Activated CD8-positive, alpha-beta memory T cell treated with anti-CD3 and anti-CD28 coated beads, Interleukin-2, amount 50 U/mL, for 48 hours (primary cell): ENCODE measurements at places on chromosomes 6 and 20.
A peak's percentile ranks its signal among the peaks of the same experiment; 100 is the strongest.

- no peak for DNase-seq
These were observed 262.2 kb downstream of the TAF4 start for GRCh38 chr20:61803416-61803914.

DNA sequence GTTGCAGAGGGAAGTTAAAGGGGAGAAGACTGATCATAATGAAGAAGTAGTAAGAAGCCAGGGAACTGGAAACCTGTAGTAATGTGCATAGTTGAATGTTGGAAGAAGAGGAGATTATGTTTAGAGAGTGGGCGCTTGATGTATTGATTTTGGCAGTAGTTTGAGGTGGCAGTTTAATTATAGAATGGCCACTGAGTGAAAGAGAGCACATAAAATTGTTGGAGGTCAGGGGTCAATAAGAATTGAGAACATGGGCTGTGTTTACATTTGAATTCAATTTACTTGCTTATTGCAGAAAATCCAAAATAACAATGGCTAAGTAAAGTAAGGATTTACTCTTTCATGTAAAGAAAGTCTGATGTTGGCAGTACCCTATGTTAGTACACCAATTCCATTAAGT lies 15.7 kb downstream of the VTA1 start:
- DNase-seq, result no peak

GRCh38 chr6:26254724-26255123 lies 110.3 kb upstream of the BTN3A2 start:
- no peak for DNase-seq

DNA sequence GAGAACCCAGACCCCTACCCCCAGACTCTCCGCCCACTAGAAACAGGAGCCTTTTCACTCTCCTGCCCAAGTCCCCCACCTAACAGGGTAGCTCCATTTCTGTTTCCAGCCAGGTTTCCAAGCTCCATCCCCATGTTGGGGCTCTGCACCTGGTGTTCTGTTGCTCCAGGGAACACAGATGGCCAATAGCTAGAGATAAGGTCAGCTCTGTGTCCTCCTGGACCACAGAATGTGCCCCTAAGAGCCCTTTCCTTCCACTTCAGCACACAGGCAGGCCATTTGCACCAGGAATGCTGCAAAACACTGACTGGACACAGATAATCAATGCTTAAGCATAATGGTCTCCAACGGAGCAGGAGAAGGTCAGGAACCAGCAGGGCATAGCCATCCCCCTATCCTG lies 159.4 kb downstream of the QRSL1 start:
- no peak for DNase-seq

DNA sequence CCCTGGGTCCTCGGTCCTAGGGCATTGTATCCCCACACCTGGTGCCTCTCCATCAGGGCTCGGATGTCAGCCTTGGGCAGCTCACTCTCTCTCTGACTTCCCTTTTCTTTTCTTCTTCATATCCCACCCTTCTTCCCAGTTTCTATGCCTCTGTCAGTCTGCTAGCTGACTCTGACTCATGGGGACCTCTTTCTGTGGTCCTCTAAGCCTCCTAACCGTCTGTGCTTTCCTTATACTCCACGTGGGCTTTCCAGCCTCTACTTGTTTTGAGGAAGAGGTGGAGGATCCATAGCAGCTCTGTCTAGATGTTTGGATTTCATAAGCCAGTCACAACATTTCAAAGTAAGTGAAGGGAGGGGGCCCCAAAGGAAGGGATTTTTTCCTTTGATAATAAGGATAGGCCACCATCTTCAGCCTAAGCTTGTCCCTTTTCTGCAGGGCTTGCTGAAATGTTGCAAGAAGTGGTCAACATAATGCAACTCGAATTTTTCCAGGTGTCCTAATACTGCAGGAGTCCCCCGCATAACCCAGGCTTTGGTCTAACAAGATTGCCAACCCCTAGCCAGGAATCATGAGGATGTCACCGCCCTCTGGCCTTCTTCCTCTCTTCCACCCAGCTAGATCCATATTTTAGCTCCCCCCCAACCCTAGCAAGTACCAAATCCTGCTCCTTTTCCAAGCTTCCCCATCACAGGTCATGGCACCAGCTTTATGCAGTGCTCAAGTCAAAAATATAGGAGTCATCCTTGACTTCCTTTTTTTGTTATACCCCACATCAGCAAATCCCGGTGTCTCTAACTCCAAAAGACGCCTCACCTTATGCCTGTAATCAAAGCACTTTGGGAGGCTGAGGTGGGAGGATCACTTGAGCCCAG lies 8.7 kb upstream of the PLTP start:
- no peak for DNase-seq

GRCh38 chr20:63706852-63707557 lies 771 bp downstream of the ARFRP1 start:
- DNase-seq, result peak; percentile 77

GRCh38 chr20:19785983-19786285 lies 27.9 kb downstream of the RIN2 start:
- no peak for DNase-seq

- DNase-seq, result no peak
These were observed 26.6 kb downstream of the PYGB start for GRCh38 chr20:25274481-25274880.

- no peak for DNase-seq
These were observed 61.1 kb upstream of the TGM3 start for GRCh38 chr20:2234598-2235191.

DNA sequence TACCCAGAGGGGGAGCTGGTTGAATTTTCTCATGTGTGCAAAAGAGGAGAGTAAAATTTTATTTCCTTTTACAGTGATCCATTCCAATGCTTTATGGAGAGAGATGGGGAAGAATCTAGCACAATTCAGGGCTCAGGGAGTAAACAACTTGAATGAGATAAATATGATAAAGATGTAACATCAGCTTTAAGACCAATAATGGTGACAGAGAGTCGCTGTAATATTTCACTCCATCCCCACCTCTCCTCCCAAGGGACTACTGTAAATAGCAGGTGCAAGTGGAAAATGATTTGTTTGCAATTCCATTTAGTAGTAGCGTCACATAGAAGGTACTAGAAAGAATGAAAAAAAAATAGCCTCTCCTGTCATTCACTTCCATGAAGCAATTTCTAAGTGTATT lies 4.8 kb downstream of the CRISP3 start:
- no peak for DNase-seq

DNA sequence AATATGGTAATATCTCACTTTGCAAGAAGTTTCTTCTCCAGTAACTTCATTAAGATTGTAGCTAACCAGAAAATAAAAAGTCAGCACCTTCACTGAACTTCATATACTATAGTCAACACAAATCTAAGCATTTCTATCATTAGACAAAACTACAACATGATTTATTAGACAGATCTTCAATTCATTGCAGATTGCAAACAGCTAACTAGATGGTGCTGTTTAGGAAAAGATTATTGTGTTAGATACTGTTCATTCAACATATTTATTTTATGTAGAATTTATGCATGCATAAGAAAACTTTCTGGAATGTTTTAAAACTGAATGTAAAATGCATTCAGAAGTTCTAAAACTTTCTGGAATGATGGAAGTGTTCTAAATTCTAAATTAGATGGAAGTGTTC lies 442.1 kb downstream of the HTR1B start:
- no peak for DNase-seq

DNA sequence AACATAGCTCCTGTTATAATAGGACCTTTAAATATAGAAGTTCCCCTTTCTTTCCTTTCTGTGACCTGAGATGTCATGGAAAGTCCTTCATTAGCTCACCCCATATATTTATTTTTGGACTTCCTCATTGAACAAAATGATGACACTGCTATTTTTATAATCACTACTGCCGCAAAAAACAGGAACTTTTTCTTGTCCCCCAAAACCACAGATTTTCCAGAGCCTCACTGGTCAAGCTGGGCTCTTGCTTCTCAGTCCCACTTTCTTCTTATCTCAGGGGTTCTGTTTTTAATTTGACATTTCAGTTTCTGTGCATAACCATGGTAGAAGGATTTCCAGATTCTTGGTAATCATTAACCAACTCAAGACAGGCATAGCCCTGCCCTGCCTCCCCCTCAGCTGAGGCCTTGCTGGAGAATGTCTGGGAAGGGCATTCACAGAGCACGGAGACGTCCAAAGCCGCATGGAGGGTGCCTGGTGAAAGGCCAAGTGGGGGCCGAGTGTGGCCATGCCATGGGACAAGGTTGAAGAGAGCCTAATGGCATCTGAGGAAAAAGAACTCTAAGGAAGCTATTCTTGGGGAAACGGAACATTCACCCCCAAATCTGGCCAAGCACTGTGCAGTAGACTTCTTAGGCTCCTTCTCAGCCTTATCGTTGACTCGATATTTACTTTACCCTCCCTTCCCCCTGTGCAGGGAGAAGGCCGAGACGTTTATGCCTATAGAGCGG lies 73.7 kb downstream of the EDN1 start:
- no peak for DNase-seq

GRCh38 chr20:32319100-32319499 lies 39.0 kb upstream of the ASXL1 start:
- no peak for DNase-seq

GRCh38 chr6:162733489-162733888 lies 5.7 kb downstream of the PACRG start:
- no peak for DNase-seq

GRCh38 chr6:111061508-111061907 lies 25.8 kb upstream of the SLC16A10 start:
- DNase-seq, result no peak

DNA sequence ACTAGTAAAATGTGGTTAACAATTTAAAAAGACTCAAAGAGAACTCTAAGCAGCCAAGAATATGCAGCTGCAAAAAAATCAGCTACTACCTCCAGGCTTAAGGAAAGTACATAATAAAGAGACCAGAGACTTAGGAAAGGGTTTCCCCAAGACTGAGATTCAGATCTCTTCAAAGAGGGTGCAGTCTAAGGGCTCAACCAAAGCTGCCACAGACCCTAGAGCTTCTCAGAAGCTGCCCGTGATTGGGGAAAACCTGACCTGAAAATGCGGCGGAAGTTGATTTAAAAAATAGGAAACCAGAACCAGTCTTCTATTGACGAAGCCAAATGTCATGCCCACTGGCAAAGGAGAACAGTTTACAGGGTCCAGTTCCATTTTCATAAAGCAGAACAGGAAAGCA lies 516.8 kb upstream of the MARCKS start:
- DNase-seq, result no peak

GRCh38 chr6:46949632-46950280 lies 28.0 kb upstream of the ADGRF5 start:
- DNase-seq, result no peak

DNA sequence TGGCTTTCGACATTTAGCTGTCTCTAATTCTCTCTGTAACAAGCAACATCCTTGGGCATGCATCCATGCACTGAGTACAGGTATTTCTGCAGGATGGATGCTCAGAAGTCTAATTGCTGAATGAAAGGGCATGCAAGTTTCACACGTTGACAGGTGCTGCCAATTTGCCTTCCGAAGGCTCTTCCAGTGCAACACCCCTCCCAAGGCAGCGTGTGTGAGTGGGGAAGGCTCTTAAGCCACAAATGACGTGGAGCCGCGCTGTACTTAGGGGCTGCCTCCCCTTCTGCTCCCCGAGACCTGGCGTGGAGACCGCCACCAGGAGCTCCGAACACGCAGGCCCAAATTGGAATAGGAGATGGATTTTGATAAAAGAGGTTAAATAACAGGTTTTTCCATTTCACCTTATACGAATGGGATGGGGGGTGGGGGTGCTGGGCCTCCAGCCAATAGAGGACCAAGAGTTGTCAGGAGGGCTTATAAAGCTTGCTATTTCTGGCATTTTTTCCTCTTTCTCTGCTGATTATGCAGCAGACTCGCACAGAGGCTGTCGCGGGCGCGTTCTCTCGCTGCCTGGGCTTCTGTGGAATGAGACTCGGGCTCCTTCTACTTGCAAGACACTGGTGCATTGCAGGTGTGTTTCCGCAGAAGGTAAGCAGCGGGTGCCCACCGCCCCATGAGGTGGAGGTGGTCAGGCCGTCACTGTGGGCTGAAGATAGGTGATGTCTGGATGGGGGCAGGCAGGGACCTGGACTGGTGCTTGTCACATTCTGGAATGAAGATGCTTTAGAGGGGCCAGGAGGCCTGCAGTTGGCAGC lies 30.9 kb downstream of the TOX2 start:
- DNase-seq, result no peak

GRCh38 chr6:118876814-118877213 lies 17.1 kb upstream of the ASF1A start:
- no peak for DNase-seq

DNA sequence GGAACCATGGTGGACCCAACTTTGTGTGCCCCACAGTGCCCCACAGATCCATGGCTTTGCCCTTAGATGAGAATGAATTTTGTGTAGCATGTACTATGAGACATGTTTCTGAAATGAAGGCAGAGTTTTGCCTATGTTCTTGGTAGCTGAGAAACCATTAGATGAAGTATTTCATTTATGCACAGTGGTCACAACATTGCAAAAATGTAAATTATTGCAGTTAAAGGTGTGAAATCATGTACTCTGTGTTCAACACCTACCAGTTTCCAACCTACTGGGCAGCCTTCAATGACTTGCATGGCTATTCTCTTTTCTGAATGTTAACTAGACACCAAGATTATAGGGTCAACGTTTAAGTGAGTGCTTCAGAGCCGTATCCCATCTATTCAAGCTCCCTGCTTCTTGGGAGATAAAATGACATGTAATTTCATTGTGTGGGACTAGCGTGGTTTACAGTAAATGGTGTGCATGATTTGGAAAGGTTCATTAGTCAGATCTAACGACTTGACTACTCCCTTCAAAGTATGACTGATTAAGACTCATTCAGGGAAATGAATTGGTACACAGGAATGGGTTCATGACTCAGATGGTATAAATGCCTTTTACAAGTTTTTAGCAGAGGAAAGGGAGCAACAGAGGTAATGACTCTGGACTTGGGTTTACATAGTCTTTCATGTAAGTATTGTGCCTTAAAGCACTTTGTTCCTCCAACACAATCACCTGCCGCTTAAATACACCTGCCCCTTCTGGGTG lies 106.1 kb upstream of the AKIRIN2 start:
- no peak for DNase-seq

- no peak for DNase-seq
These were observed 57.2 kb upstream of the IRAK1BP1 start for GRCh38 chr6:78810146-78810545.

GRCh38 chr6:3742426-3743344 lies 8.8 kb downstream of the PXDC1 start:
- peak; percentile 99 for DNase-seq

GRCh38 chr6:9566096-9566495 lies 848.8 kb downstream of the TFAP2A start:
- no peak for DNase-seq
